GM12891 (cell line): ENCODE measurements at places on chromosomes 2 and 18.

DNA sequence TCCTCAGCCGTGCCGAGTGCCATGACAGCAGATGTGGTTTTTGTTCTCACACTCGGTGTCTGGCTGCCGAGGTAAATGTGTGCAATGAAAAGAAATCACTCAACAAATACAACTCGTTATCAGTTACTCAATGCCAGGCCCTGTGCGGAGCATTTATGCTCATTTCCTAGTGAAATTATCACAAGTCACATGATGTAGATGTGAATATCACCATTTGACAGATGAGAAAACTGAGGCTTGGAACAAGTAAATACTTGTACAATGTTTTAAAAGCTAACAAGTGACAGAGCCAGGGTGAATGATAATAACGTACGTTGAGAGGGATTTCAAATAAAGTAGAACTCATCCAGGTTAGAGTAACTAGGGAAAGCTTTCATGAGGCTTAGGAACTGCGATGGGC, 174.7 kb downstream of the EIPR1 start:
- DNase-seq = no peak

DNA sequence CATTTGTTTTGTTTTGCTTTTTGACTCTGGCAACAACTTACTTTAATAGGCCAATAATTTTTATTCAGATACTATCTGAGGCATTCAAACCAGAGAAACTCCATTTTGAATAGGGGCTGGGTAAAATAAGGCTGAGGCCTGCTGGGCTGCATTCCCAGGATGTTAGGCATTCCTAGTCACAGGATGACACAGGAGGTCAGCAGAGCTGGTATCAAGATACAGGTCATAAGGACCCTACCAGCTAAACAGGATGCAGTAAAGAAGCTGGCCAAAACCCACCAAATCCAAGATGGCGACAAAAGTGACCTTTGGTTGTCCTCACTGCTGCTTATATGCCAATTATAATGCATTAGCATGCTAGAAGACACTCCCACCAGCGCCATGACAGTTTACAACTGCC, 102.2 kb upstream of the XPO1 start:
- no peak for DNase-seq

DNA sequence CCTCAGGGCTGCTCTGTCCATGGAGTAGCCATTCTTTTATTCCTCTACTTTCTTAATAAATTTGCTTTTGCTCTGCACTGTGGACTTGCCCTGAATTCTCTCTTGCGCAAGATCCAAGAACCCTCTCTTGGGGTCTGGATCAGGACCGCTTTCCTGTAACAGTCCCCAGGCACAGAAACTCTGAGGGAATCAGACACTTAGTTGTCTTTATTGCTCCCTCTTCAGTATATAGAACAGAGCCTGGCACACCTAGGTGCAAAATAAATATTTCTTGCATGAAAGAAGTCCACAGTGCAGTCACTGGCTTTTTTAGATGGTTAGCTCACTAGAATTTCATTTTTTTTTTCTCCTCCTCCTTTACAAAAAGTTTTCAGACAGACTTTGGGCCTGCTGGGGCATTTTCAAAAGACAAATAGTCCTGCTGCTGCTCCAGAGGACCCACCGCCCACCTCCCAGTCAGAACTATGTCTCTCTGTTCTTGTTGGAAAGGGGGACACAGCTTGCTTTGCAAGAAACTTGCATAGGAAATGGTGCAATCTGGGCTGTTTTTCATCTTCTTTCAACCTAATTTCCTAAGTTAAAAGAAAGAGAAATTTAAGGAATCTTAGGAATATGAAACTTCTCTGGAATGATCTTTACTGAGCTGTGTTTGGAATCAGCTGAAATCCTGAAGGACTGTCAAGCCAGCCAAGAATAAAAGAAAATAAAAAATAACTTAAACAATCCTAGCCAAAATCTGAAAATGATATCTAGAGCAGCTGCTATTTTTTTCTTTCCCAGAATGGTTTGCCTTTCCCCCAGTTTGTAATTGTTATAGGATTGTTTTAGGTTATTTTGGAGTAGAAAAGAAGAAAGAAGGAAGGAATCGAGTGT, 31.7 kb upstream of the MAP4K3 start:
- DNase-seq = no peak

- DNase-seq = no peak
Measured at GRCh38 chr2:207371877-207372276, 157.9 kb upstream of the CREB1 start.

GRCh38 chr2:234747032-234747431, 204.8 kb upstream of the SH3BP4 start:
- DNase-seq = no peak

- DNase-seq = no peak
Measured at GRCh38 chr2:44615950-44616518, 254.3 kb downstream of the CAMKMT start.

GRCh38 chr2:238690511-238690910, 157.4 kb upstream of the TWIST2 start:
- no peak for DNase-seq

DNA sequence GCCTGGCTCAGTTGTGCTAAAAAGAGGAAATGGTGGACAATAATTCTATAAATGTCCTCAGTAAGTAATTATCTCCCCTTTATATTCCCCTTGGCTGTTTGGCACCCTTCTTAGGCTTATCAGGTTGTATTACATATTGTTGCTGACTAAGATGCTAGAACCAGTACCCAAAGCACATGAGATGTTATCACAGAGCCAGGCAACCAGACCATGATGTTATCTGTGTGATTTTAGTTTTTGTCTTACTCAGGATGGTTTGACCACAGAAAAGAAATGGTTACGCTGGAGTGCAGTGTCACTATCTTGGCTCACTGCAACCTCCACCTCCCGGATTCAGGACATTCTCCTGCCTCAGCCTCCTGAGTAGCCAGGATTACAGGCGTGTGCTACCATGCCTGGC, 15.2 kb downstream of the R3HDM1 start:
- DNase-seq = no peak

DNA sequence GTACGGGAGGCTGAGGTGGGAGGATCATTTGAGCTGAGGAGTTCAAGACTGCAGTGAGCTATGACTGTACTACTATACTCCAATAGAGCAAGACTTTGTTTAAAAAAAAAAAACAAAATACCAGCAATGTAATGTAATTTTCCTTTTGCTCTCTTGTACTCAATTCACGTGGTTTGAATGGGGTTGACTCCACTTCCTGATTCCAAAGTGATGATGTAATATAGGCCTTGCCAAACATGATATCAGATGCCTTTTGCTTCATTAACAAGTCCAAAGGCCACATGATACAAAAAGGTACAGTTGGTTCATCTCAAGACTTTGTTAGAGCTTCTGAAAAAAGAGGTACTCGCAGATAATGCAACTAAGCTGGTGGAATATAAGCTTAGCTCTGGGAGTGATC, 321.8 kb downstream of the ZEB2 start:
- no peak for DNase-seq

GRCh38 chr2:88737385-88737784, 45.9 kb downstream of the RPIA start:
- no peak for DNase-seq

- no peak for DNase-seq
Measured at GRCh38 chr2:11157296-11157695, 2.0 kb downstream of the SLC66A3 start.

- no peak for DNase-seq
Measured at GRCh38 chr2:26757873-26758789, 6.0 kb upstream of the SLC35F6 start.

DNA sequence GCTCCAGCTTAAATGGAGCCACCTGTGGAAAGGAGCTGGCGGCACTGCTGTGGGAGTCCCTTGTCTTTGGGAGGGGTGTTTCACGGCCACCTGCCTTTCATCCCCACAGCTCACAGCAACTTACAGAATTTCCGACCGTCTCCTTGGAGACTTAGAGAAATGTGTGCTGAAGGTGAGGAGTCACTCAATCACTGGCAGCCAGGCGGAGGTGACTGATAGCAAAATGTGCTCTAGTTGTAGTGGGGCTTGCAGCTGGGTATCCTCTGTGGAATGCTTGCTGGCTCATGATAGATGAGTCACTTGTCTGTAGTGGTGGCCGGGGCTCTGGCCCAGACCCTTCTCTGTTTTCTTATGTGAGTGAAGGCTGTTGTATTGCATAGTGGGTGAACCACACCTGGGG, 110.7 kb downstream of the SH3RF3 start:
- no peak for DNase-seq

DNA sequence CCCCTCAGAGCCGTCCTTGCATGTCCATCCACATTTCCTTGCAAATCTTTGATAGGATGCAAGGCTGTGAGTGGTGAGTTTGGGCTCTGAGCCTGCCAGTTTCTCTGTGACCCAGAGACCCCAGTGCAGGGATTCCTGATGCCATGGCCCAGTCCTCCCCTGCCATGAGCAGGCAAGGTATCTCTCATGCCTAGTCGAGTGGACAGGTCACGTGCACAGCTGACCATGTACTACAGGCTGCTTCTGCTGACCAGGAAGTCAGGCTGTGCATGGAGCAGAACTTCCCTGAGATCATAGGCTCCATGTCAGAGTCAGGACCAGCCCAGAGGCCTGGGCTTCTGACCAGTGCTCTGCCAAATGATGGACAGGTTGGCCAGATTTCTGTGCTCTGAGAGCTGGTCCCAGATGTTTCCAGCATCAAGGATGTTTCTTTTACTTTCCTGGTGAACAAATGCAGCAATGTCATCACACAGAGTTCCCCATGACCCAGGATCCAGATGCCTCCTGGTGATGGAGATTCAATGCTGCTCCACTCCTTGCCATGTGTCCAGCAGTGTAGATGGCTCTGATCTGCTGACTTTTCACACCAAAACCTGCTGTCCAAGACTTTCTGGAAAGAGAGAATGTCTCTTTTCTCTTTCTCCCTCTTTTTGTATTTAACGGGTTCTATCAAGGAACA, 321.6 kb upstream of the HS6ST1 start:
- DNase-seq = no peak

- no peak for DNase-seq
Measured at GRCh38 chr18:26271917-26272549, 45.8 kb downstream of the TAF4B start.

GRCh38 chr2:136021406-136021805, 36.0 kb upstream of the DARS1 start:
- no peak for DNase-seq

GRCh38 chr2:158984604-158985135, 16.2 kb downstream of the TANC1 start:
- no peak for DNase-seq

DNA sequence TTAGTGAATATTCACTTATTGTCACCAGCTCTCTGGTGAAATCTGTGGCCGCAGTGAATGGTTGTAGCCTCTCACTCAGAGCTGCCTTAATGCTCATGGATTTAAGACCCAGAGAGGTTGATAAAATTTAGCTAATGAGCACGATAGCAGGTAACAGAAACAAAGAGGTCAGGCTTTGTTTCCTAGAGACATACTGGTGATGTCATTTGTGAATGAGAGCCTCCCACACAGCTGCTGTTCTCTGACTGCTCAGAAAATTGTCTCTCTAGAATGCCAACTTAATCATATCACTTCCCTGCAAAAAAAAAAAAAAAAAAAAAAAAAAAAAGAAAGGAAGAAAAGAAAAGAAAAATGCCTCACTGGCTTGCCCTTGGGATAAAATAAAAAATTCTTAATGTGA, 411.7 kb upstream of the MYT1L start:
- no peak for DNase-seq
